ENCODE measurements at places on chromosomes 3 and 15.

DNA sequence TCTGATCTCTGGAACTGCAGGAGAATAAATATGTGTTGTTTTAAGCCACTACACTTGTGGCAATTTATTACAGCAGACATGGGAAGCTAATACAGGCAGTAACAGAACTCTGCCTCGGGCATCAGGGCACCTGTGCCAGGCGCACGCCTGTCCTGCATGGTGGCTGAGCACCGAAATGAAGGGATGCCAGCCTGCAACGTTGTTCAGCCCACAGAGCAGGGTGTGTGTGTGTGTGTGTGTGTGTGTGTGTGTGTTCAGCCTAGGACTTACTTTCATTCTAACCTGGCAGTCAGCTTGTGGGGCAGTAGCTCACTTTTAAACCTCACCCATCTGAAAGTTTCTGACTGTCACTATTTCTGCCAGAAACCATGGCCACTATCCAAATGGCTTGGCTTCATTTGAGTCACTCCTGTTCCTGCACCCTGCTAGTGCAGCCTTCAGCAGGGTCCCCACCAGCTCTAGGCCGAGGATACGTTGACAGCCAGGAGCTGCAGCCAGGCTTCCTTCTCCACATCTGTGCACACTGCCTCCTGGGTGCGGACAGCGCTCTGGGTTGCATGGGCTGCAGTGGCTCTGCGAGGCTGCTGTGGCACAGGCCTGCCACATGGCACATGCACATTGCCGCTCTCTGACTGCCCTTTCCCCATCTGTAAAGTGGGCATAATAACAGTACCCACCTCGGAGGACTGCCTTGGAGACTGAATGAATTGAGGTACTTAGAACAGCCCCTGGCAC is 4.5 kb downstream of the UROC1 start:
- DNase-seq = no peak
- H3K27ac ChIP-seq = no peak overlapping the region
- H3K36me3 ChIP-seq = no peaks in the 10 kb centered on the region
- H3K4me1 ChIP-seq = no peaks in the 10 kb centered on the region

DNA sequence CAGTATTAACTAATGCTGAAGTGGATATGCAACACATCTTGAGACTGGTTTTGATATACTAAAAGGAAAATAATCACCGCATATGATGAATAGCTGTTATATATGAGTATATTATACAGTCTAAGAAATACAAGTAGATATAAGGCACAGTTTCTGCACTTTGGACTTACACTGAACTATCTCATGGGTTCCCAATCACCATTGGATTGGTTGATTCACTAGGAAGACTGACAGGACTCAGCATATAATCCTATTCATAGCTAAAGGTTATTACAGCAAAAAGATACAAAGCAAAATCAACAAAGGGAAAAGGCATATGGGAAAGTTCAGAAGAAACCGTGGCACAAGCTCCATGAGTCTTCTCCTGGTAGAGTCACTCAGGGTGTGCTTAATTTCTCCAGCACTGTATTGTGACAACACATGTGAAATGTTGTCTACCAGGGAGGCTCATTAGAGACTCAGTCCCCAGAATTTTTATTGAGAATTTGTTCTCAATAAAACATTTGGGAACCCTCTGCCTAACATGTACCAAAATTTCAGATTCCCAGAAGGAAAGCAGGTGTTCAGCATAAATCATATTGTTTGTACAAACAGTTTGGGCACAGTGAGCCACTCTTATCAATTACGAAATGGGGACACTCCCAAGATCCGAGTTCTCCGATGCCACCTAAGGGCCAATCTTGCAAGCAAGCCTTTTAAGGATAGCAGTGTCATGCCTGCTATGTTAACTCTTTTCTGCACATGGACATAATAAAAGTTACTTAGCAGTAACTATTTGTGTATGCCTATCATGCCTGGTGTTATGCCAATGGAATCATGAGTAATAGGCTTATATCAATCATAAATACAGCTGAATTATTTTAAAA is 26.8 kb downstream of the CMC1 start:
- H3K4me3 ChIP-seq = no peak overlapping the region
- no peak for DNase-seq
- H3K27ac ChIP-seq = no peak overlapping the region
- no peaks in the 10 kb centered on the region for H3K4me1 ChIP-seq
- H3K36me3 ChIP-seq = peaks cover 19% of the 10 kb centered on the region
- no peaks in the 10 kb centered on the region for H3K27me3 ChIP-seq

DNA sequence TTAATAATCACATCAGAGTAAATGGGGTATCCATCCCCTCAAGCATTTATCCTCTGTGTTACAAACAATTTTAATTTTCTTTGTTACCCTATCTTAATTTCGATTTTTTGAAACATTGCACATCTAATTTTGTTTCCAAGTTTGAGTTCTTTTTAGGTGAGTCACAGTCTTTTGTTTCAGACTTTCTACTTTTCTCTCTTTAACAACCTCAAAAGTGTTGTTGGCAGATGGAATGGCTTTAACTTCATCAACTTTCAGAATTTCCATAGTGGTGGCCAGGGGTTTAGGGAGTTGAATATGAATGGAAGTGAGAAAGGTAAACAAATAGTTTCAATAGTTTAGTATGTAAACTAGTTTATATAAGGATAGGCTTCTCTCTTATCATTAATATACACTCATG is 223.0 kb upstream of the MLF1 start:
- no peak for DNase-seq
- no peaks in the 10 kb centered on the region for H3K36me3 ChIP-seq
- no peak overlapping the region for H3K27ac ChIP-seq

GRCh38 chr3:2680236-2680635 is 429.9 kb downstream of the IL5RA start:
- H3K27ac ChIP-seq = no peak overlapping the region
- no peaks in the 10 kb centered on the region for H3K4me1 ChIP-seq
- H3K27me3 ChIP-seq = no peaks in the 10 kb centered on the region

- no peaks in the 10 kb centered on the region for H3K36me3 ChIP-seq
- H3K27me3 ChIP-seq = no peaks in the 10 kb centered on the region
- DNase-seq = no peak
- H3K4me3 ChIP-seq = no peak overlapping the region
These were observed 243.6 kb downstream of the ZIC4 start for GRCh38 chr3:147162743-147163142.

- no peak for DNase-seq
- no peaks in the 10 kb centered on the region for H3K4me1 ChIP-seq
- H3K27me3 ChIP-seq = no peaks in the 10 kb centered on the region
- no peak overlapping the region for H3K4me3 ChIP-seq
- H3K36me3 ChIP-seq = no peaks in the 10 kb centered on the region
These were observed 104.7 kb downstream of the SEMA6D start for GRCh38 chr15:47822048-47822447.

DNA sequence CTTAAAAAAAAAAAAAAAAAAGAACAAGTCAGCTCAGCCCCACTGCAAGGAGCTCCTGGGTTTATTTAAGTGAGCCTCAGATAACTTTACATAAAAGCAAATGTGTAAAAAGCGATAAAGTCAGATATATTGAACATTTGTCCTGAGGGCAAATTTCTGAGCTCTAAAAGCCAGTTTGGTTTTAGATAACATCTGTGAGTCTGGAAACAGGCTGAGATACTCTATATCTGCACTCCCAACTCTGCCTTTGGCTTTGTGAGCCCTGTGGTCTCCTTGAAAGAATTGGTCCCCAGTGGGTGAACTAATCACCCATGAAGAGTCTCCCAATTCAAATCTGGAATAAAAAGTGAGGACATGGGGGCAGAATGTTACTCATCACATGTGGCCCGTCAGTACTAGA is 104.6 kb downstream of the APBA2 start:
- no peaks in the 10 kb centered on the region for H3K36me3 ChIP-seq
- peaks cover 27% of the 10 kb centered on the region for H3K4me1 ChIP-seq
- H3K4me3 ChIP-seq = no peak overlapping the region

DNA sequence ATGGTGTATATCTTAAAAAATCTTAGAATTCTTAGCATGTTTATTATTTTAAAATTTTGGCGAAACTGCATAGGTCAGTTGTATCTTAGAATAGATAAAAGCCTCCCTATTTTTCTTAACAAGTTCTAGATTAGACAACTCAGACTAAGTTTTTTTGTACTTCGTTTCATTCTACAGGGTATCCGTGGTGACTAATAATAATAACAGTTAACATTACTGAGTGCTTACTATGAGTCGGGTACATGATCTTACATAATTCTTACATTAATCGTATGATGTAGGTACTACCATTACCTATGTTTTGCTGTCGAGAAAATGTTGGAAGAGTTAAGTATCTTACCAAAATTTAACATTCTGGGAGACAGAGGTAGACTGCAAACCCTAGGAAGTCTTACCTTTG is 60.7 kb downstream of the UBE2E2 start:
- no peaks in the 10 kb centered on the region for H3K4me1 ChIP-seq
- no peak overlapping the region for H3K27ac ChIP-seq
- no peaks in the 10 kb centered on the region for H3K36me3 ChIP-seq
- H3K27me3 ChIP-seq = no peaks in the 10 kb centered on the region

- no peaks in the 10 kb centered on the region for H3K36me3 ChIP-seq
- no peak overlapping the region for H3K4me3 ChIP-seq
- no peak overlapping the region for H3K27ac ChIP-seq
These were observed 12.4 kb upstream of the ZNF770 start for GRCh38 chr15:35000511-35000910.

DNA sequence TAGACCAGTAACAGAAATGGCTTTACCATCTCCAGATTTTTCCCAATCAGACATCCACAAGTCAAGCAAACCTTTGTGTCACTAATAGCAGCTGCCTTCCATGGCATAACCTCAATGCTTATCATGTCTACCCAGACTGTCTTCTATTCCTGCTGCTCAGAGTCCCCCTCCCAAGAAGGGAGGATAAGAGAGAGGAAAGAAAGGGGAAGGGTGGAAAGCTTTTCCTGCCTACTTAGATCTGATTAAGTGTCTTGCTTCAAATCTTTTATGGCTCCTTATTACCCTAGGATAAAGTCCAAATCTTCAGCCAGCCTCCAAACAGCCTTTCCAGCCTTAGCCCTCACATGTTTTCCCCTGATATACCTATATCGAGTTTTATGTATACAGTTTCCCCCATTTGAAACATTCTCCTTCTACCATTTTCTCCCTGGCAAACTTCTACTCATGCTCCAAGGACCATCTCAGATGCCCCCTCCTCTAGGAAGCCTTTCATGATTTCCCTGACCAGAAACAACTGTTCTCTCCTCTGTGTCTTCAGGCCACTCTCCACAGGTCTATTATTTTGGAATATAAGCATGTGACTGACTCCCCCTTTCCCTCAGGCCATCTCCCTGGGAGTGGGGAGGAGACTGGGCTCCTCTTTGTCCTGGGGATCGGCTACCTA is 7.9 kb upstream of the SSUH2 start:
- DNase-seq = no peak
- H3K27me3 ChIP-seq = no peaks in the 10 kb centered on the region
- no peak overlapping the region for H3K27ac ChIP-seq
- no peak overlapping the region for H3K4me3 ChIP-seq

DNA sequence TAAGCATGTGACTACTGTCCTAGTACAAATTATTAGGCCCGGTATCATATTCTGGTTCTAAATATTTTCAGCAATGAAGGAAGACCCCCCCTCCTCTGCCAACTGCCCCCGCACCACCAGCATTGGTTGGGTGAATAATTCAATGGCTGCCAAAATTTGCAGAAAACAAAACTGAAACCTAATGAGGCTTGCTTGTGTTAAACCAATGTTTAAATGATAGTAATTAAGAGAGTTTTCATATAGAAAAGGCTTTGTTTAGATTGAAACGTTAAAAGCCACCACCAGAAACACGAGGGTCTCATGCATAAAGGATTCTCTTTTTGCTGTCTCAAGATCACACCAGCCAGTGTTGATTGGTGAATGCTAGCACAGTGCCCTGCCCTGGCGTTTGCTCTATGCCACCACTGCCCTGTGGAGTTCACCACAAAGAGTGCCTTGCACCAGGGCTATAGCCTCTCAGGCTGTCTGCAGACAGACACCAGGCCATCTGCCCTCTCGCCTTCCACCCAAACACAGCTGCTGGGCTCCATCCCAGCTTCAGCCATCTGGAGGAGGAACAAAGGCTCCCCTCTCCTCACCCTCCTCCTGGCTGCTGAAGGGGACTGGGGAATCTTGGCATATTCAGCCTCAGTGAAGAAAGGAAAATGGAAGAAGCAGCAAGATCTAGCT is 200.3 kb upstream of the PFN2 start:
- DNase-seq = no peak
- H3K27ac ChIP-seq = no peak overlapping the region
- no peak overlapping the region for H3K4me3 ChIP-seq
- H3K36me3 ChIP-seq = no peaks in the 10 kb centered on the region
- H3K4me1 ChIP-seq = no peaks in the 10 kb centered on the region

DNA sequence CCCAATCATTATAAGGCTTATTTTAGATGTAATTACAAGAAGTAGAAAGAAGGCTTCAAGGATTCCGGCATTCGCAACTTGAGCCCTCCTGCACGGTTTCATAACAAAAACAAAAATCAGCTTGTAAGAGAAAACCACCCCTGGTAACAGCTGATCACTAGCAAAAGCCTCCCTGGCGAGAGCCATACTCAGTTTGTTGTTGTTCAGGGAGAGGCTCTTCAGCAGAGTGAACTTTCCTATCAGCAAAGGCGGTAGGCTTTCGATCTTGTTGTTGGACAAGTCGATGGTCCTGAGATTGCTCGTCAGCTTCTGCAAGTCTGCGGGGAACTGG is 710 bp downstream of the LRRC57 start:
- peak overlapping the region; percentile 100 for H3K4me3 ChIP-seq
- no peak for DNase-seq
- peaks cover 33% of the 10 kb centered on the region for H3K4me1 ChIP-seq

DNA sequence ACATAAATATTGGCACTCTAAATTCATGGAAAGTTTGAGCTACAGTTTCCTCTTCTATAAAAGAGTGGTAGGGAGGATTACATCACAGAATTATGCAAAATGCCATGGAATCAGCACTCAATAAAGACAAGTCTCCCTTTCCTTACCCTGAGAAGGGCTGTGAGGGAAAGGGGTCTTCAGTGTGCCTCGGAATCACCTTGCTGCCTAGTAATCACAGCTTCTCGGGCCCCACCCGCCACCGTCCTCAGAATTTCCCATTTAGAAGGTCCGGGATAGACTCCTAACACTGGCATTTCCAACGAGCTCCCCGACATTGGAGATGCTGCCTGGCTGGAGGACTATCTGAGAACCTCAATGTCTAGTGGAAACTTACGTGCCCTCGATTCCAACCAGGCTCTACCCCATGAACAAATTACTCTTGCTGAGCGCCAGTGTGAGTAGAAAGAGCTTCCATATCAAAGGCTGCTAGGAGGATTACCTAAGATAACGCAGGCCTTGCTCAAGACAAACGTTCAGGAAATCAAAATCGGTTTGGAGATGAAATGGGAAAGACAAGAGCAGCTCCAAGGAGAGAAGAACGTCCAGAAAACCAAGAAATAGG is 92.1 kb upstream of the CHD2 start:
- H3K27me3 ChIP-seq = no peaks in the 10 kb centered on the region
- peak overlapping the region; percentile 94 for H3K27ac ChIP-seq
- DNase-seq = no peak
- peak overlapping the region; percentile 63 for H3K4me3 ChIP-seq
- peaks cover 41% of the 10 kb centered on the region for H3K4me1 ChIP-seq
